Uterus (tissue), 4 donors: ENCODE measurements at places on chromosomes 6 and 20.
A peak's percentile ranks its signal among the peaks of the same experiment; 100 is the strongest.

DNA sequence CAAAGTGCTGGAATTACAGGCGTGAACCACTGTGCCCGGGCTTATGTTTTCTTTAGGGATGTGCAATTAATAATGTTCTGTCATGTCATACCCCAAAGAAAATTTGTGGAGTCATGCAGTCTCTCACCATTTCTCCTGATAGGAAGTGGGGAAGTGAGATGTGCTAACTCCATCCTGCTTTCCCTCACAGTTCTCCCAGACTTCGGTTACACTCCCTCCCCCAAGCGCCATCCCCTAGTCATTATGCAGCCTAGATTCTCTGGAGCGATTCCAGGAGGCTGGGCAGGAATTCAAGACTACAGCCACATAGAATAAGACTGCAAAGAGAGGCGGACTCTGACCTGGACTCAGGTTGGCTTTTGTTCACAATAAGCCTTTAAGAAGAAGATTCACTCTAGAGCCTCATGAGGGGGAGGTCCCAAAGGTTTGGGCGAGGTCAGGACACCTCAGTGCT, 271.4 kb downstream of the ALDH8A1 start:
- DNase-seq, result no peak

GRCh38 chr6:147325557-147325956, 121.3 kb downstream of the STXBP5 start:
- no peak for DNase-seq

- no peak for DNase-seq
These were observed 108.7 kb downstream of the NCOA3 start for GRCh38 chr20:47610247-47610944.

DNA sequence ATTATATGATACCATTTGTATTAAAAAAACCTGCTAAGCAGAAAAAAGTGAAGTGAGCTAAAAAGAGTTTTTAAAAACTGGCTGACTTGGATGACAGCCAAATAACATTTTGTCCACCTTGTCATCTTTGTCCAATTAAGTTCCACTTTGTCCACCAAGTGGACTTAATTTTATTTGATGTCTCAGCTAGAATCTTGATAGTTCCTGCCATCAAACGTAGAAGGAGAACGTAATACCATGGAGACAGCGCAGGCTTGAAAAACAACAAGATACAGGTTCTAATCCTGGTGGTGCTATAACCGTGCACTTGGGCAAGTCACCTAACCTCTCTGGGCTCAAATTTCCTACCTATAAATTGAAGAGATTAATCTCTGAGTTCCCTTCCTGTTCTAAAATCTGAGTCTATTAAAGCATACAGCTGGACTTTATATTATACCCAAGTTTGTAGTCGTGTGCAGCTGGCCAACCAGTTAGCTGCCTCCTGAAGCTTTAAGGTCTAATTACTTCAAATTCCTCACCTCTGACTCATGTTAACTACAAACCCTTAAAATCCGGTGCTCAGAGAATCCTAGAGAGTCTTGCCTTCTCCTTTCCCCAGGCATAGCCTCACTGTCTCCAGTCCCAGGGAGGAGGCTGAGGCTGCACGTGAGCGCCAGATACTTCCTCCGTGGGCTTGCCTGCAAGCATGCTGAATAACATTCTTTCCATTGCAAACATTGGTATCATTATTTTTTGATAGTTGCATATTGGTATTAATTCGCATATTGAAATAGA, 16.8 kb downstream of the TMEM244 start:
- no peak for DNase-seq

GRCh38 chr6:150713931-150714330, 114.2 kb downstream of the PLEKHG1 start:
- no peak for DNase-seq

- peak; percentile 51 for DNase-seq
These were observed 43.1 kb upstream of the TNFAIP3 start for GRCh38 chr6:137823826-137824555.

- DNase-seq, result peak; percentile 33
These were observed 31.1 kb downstream of the PLG start for GRCh38 chr6:160733050-160733646.

- no peak for DNase-seq
These were observed 69.2 kb upstream of the TXNDC5 start for GRCh38 chr6:7979831-7980230.

- DNase-seq, result no peak
These were observed 93.7 kb upstream of the EDN1 start for GRCh38 chr6:12196326-12196936.

- no peak for DNase-seq
These were observed 893.7 kb downstream of the TFAP2A start for GRCh38 chr6:9521152-9521530.

DNA sequence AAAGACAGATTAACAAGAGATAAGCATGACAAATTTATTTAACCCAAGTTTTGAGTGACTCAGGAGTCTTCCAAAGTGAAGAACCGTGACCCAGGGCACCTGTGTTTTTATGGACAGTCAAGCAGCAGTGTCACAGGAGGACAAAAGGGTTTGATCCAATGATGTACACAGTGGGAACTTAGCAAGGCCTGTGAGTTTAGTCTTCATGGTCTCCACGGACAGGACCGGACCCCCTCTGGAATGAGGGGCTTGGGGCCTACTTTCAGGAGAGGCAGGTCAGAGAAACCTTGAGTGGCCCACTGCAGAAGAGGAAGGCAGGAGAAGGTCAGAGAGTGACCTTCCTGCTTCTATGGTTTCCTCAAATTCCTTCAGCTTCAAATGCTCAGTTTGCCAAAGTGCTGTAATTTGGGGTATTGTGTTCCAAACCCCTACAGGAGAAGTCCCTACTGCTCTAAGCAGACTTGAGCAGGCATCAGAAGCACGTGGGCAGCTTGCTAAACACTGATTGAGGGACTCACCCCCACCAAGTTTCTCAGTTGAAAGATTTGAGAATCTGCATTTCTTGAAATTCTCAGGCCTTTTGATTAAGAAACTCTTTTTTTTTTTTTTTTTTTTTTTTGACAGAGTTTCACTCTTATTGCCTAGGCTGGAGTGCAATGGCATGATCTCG, 26.4 kb upstream of the ZMYND8 start:
- DNase-seq, result no peak

GRCh38 chr20:50272724-50273446, 82.3 kb downstream of the CEBPB start:
- no peak for DNase-seq

DNA sequence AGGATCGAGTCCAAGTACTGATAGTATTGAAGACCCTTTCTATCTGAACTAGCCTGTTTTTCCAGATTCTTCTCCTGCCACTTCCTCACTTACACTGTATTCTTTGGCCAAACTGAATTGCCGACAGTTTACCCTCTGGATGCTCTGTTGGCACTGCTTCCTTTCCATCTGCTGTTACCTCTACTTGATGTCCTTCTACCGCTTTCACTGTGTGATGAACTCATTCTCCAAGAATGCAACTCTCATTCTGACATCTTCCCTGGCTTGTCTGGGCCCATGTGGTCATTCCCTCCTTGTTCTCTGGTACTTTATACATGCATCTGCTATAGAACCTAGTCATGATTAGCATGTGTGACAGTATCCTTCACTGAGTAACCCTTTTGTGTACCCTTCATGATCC, 16.3 kb downstream of the RPRD1B start:
- no peak for DNase-seq

DNA sequence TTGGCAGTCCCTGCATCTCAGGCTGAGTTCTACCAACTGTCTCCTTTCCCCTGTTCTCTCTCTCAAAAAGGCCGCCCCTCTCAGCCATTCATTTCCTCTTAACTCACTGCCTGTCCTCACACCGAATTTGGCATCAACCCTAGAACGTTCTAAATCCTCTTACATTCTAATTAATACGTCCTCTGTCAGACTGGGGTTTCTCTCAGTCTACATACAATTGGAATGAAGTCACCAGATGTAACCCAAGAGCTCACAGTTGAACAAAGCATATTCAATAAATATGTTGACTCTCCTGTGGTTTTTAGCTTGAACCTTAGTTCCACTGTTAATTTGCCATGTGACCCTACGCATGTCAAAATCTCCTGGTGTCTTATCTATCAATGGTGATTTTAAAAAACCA, 269.6 kb downstream of the CLIC5 start:
- DNase-seq, result no peak

GRCh38 chr20:21808863-21809664, 103.6 kb downstream of the PAX1 start:
- DNase-seq, result no peak

DNA sequence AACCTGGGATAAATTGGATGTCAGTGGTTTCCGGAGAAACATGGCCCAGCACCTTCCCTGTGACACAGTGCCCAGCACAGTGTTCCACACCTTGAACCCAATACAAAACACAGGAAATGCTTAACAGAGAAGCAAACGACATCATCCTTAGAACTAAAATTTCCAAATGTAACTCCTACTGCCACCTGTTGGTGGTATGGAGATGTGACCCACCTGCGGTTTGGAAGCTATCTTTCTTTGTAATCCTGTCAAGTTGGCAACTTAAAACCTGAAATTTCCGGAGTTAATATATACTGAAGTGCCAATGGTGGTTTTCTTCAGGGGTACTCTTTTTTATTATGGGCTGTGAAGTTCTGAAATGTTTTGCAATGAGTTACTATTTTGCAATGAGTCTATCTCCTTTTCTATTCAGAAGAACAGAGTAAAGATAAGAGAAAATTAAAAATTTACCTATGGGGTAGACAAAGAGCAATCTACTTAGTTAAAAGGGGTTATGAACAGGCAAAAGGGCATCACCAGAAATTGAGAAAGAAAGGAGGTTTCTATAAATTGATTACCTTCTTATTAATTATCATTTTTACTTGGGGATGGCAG, 658.8 kb downstream of the PTPRT start:
- no peak for DNase-seq

- no peak for DNase-seq
These were observed 70.4 kb downstream of the SYCP2 start for GRCh38 chr20:59863058-59863457.

DNA sequence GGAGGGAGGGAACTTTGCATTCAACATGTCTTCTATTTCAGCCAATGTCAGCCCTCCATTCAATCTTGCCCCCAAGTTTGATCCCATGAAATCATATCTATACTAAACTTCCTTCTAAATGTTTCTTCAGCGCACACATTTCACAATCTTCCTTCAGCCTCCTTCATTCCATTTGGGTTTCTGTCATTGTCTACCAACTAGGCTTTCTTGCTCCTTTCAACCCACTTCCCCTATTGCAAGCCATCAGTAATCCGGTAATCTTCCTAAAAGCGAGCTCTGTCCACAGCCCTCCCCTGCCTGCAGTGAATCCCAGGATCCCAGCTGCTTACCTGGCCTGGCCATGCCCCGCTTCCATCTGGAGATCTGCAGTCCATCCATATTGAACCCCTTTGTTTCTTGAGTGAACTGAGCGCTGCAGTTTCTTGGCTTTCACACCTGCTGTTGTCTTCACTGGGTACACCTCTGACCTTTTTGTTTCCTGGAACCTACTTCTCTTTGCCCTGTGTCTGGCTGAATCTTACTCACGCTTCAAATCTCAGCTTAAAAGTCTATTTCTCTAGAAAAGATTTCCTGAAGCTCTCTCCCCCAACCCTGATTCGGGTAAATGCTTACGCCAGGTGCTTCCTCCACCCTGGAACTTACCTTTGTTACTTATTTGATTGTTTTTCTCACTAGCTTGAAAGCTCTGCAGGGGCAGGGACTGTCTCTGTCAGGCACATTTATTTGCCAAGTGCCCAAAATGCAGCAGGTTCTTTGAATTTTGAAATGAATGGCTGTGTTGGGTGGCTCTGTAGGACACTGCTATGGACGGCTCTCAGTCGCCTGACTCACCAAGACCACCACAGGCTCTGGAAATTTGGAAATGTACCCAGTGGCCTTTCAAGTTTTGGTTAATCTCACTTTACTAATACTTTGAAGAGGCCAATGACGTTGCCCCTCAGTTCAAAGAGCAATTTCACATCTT, 50.3 kb downstream of the ADTRP start:
- DNase-seq, result no peak

- no peak for DNase-seq
These were observed 21.9 kb upstream of the CD2AP start for GRCh38 chr6:47455533-47456209.

GRCh38 chr6:7628479-7628878, 38.5 kb downstream of the SNRNP48 start:
- no peak for DNase-seq

DNA sequence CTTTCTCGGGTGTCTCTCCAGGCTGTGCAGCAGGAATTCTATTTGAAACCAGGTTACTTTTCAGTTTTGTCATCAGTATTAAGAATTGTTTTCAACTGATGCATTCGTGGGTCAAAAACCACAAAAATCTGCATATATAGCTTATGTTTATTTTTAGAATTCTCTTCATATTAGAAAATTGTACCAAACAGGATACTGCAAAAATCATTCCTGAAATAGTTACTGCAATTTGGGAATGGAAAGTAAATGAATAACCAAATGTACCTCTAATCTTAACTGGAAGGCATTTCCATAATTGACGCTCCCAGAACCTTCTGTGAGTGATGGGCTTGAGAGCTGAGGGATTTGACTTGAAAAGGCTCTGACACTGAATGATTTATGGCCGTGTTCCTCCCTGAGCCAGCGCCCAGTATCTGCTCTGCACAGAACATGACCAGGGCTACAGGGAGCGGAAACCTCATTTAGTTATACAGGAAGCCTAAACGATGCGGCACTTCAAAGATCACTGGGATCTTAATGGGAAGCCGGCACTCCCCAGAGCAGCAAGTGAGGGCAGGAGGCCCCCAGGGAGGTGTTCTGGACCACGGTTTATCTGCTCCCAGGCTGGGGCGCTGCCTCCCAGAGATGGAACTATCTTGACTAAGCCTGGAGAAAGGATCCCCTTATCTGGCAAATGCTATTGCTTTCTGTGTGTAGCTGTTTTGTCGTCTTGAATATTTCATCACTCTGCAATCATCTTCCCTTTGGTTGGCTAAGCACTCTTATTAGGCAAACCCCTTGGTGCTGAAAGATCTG, 446.0 kb downstream of the QKI start:
- DNase-seq, result no peak

- no peak for DNase-seq
These were observed 34.4 kb downstream of the SMOC2 start for GRCh38 chr6:168475188-168476013.

DNA sequence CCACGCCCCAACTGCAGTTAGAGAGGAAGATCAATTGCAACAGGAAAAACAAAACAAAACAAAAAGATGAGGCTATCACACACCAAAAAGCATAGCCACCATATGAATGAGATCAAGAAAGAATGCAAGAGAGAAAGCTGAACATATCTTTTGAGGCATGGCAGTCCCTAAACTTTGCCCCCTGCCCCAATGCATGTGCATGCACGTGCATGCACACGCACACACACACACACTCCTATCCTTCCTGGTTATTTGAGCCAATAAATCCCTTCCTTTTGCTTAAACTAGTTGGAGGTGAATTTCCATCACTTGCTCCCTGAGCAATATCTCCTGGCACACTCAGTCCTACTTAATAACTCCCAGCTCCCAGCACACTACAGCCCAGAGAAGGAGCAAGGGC, 48.6 kb upstream of the FOXP4 start:
- DNase-seq, result no peak
